Left lung (tissue), 14 donors: ENCODE measurements at places on chromosomes 1 and 21. TPM values are rescaled to one million over a fixed set of nuclear protein-coding genes. Genes with fewer than 3 reads are reported as not detected.

MANEAL gene
- total RNA-seq: 11.2 TPM

OR2L8 gene
- total RNA-seq: not detected

TEX50 gene
- not detected for total RNA-seq

BNIPL gene
- total RNA-seq: 5.9 TPM

CFAP141 gene
- total RNA-seq: not detected

SPRR2F gene
- total RNA-seq: not detected

REN gene
- total RNA-seq: 2.4 TPM

FLAD1 gene
- total RNA-seq: 26.4 TPM

C8A gene
- not detected for total RNA-seq

SYT2 gene
- total RNA-seq: 1.1 TPM

NUCKS1 gene
- total RNA-seq: 147 TPM

PAQR6 gene
- total RNA-seq: 2.0 TPM

CFHR1 gene
- total RNA-seq: not detected

SYTL1 gene
- total RNA-seq: 44.1 TPM

CFHR5 gene
- not detected for total RNA-seq

CCDC185 gene
- total RNA-seq: not detected
